ENCODE measurements at places on chromosomes 1 and 21.

DNA sequence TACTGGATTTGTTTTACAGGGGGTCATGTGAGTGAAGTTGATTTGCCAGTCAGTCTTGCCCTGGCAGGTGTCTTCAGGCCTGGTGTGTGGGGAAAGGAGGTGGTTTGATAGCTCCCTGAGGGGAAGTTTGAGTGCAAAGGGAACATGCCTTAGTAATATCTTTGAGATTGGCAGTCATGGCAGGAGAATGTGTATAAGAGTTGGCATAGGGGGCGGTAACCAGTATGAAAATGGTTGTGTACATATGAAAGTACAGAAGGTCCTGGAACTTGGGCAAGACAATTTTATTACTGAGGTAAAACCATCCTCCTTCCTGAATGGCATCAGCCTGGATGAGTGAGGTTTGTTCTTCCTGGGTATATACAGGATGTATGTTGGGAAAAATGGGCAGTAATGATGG, 37.6 kb upstream of the PLA2G5 start:
- DNase-seq = no peak

DNA sequence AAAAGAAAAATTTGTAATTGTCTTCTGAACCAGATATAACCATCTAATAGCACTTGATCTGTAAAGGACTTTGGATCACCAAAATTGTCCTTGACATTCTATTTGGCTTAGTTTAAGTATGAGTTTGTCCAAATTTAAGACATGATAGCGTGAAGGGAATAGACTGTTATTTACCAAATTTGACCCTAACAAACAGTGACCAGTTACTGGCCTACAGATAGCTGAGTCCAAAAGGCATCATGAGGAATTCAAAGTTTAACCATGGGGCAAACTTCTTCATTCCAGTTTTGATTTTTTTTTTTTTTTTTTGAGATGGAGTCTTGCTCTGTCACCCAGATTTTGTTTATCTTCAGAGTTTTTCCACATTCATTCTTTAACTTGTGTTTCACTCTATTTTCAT, 38.5 kb downstream of the CLIC4 start:
- no peak for DNase-seq

- no peak for DNase-seq
These were observed 107.0 kb downstream of the PLXNA2 start for GRCh38 chr1:208137193-208137592.

DNA sequence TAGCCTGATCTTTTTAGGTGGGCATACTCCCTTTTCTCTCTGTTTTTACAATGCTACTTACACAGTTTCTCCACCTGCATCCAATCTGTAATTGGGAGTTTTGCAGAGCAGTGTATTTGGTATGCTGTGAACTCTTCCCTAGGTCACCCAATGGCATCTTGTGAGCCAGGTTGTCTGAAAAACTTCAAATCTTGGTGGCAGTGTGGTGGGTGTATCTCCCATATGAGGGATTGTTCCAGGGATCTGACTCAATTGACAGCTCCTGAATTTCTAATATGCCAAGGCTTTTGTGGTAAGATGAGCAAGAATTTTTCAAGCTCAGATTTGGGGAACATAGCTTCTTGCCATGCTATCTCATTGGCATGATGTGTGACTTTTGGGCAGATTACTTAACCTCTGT, 47.2 kb upstream of the MACF1 start:
- DNase-seq = no peak

- DNase-seq = no peak
These were observed 10.5 kb downstream of the TBX15 start for GRCh38 chr1:118977600-118977999.

DNA sequence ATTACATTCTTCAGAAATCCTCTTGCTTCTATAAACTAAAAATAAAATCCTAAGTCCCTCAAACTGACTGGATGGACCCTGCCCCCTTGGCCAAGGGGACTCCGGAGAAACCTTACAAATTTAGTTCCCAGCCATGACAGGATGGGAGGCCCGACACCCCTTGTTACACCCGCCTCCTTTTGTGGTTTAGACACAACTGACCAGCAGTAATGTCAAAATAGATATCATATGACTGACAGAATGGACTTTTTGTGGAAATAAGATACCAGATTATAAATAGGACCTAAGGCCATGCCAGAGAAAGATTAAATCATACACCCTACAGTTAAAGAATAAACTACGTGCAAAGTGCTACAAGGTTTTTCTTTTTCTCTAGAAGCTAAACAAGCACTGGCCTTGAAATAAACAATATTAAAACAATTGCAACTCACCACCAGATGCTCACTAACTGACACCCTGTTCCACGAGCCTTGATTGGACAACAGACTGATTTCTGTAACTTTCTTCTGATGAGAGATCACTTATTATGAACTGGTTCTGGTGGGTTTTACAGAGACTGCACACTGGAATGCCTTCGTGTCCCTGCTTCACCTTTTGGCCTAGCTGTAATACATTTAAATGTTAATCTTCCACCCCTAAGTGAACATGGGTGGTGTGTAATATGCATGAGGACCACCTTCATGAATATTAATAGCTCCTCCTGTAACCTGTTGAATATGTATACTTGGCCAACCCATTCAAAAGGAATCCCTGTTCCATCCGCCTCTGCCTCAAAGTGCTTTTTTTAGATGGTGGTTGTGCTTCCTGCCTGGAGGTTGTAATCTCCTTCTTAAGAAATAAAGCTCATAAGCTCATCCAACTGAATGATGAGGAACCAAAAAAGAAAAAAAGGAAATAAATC, 99.6 kb downstream of the ODF2L start:
- DNase-seq = no peak

DNA sequence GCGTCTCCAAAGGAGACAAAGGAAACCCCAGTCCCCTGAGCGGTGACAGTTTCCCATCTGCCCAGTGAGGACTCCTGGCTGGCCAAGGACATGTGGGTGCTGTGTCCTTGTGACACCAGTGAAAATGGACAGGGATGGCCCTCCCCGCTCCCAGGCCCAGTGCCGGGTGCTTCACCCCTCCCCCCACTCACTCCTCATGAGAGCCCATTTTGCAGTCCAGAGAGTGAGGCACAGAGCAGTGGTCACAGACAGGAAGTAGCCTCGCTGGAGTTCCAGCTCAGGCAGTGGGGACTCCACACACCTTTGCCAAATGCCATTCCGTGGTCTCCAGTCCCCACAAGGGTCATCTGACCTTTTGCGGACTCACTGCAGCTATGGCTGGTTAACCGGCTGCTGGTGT, 642.9 kb downstream of the PTPRU start:
- no peak for DNase-seq

GRCh38 chr1:185419718-185420117, 102.7 kb upstream of the IVNS1ABP start:
- no peak for DNase-seq

DNA sequence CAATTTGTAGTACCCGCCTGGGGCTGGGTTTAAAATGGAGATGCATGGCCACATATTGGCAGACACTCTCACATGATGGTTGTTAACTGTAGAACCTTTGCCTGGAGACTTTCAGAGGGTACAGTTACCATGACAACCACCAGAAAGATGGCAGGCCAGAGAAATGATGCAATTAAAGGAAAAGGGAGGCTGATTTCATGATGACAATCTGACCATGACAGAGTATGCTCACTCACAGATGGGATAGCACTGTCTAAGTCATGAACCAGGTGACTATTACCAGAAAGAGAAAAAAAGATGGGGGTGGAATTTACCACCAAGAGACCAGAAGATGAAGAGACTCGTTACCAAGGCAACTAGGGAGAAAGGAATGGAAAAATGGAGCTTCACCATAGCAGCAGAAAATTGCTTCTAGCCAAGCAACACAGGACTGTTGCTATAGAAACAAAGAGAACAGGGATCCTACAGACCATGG, 3.5 kb upstream of the TRIT1 start:
- no peak for DNase-seq

DNA sequence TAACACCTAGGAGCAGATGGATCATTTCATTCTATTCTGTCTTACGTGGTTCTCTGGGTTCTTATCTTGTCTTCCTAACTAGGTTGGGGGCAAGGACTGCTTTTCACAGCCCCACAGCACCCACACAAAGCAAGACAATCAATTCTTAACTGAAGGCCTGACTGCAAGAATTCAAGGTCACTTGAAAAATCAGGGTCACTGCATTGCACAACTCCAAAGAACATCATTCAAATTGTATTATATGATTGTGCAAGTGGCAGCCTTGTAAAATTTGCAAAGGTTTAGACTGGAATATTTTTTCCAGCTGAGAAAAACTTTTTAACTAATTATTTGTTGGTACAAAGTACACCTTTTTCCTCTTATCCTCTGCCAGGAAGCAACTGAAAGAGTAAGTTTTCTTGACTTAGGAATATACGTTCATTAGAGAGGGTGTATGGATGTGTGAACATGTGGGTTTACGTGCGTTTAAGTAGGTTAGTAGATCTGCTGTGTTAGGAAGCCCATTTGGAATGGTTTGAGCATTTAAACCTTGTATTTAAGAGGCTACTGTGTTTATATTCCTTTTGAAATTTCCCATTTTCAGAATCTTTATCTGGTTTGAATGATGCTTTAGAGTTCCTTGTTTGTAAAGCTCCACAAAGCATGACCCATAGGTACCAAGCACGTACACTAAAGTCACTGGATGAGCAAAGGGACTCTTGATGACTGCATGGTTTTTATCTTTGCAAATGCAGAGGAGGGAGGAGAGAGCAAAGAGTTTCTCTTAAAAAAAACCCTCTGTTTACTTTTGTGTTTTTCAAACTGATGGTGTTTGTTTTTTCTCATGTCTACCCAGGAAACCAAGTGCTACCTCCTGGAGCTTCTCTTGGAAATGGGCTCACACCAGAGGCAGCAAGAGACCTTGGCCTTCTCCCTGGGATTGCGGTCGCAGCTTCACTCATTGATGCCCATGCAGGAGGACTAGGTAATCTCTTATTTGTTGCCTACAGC, 214.9 kb downstream of the FGGY start:
- no peak for DNase-seq

- DNase-seq = no peak
These were observed 1211.9 kb downstream of the MRPL39 start for GRCh38 chr21:24395320-24395923.

GRCh38 chr21:42426424-42426823, 22.7 kb downstream of the UBASH3A start:
- DNase-seq = no peak

- no peak for DNase-seq
These were observed 43.0 kb upstream of the CRNN start for GRCh38 chr1:152457071-152457470.

- no peak for DNase-seq
These were observed 19.7 kb downstream of the MRPL37 start for GRCh38 chr1:54219688-54220003.

- DNase-seq = no peak
These were observed 49.1 kb downstream of the RAP1GAP start for GRCh38 chr1:21620011-21620410.

DNA sequence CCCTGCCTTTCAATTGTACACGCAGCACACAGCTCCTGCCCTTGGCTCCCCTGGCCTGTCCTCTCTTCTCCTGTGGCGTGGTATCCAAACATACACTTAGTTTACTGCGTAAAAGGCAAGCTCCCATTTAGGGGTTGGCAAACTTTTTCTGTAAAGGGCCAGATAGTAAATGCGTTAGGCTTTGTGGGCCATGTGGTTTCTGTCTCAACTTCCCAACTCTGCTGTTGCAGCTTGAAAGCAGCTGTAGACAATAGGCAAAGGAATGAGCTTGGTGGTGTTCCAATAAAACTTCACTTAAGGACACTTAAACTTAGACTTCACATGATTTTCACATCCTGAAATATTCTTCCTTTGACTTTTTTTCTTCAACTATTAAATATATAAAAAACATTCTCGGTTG, 63.3 kb downstream of the RHOU start:
- no peak for DNase-seq

GRCh38 chr1:162028726-162029125, 5.1 kb upstream of the OLFML2B start:
- no peak for DNase-seq

- peak; percentile 62 for DNase-seq
These were observed 12.7 kb upstream of the RAB4A start for GRCh38 chr1:229258031-229258756.

DNA sequence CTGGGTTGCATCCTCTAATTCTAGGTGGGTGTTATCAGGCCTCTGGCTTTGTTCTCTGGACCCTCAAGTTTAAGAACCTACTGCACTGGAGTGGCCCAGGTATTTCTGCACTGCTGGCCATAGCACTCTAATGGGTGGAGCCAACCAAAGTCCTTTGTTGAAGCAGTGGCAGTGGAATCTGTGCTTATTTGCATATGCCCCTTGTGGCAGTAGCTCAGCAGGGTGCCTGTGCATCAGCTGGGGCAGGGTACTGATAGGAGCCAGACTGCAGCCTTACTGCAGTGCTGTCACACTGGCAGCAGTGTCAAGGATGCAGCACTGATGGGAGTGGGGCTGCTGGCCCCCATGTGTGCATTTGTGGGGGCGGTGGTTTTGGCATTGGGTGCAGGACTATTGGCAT, 660.6 kb downstream of the LRRIQ3 start:
- no peak for DNase-seq

DNA sequence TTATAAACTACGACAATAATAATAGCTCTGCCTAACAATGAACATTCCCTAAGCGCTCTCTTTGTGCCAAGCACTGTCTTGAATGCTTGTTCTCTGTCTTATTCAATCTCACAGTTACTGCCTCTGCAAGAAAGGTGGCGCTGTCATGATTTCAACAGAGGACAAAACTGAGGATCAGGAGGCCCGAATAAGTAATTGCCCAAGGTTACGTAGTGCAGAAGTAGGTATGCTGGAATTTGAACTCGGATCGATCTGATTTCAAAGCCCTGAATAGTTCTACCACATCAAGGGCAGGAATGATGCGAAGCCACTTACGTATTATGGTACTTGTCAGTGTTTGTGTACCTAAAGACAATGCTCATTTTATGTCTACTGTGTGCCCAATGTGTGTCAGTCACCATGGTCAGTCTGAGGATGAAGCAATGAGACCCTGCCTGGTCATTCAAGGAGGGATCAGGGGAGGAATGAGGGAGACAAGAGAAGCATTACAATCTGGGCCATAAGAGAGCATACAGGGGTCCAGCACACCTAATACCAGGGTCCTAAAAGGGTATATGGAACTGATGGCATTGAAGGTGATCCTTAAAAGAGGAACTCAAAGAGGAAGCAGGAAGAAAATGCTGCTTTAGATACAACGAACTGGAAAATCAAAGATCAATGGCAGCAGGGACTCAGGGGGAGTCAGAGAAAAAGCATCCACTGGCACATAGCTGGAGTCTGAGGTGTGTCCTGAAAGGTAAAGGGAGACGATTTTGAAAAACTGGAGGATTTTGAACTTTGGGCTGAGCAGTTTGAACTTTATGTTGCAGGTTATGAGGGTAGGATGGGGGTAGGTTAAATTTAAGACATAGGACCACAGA, 389.2 kb downstream of the PLPP3 start:
- no peak for DNase-seq

Data from activated naive CD4-positive, alpha-beta T cell treated with anti-CD3 and anti-CD28 coated beads, Interleukin-2, amount 50 U/mL, for 72 hours (primary cell).